Psoas muscle (tissue), 8 donors: ENCODE measurements at places on chromosomes 1 and 21. TPM values are rescaled to one million over a fixed set of nuclear protein-coding genes. Genes with fewer than 3 reads are reported as not detected.

SHISA4 gene
- total RNA-seq: 105 TPM

CYP4B1 gene
- total RNA-seq: 0.15 TPM

RXFP4 gene
- not detected for total RNA-seq

CYB561D1 gene
- total RNA-seq: 4.0 TPM

CD101 gene
- total RNA-seq: not detected

AGO1 gene
- 13.6 TPM for total RNA-seq
